ENCODE measurements at places on chromosomes 3 and 15.

DNA sequence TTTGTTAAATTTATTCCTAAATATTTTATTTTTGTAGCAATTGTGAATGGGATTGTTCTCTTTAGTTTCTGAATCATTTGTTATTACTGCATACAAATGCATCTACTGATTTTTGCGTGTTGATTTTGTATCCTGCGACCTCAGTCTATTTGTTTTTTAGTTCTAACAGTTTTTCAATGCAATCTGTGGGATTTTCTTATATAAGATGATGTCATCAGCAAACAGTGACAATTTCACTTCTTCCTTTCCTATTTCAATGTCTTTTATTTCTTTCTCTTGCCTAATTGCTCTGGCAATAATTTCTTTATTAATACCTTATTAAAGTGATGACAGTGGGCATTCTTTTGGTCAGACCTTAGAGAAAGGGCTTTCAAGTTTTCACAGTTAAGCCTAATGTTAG lies 48.0 kb upstream of the CBLB start:
- DNase-seq, result no peak

- DNase-seq, result no peak
Measured at GRCh38 chr15:73891328-73892315, 18.3 kb downstream of the TBC1D21 start.

DNA sequence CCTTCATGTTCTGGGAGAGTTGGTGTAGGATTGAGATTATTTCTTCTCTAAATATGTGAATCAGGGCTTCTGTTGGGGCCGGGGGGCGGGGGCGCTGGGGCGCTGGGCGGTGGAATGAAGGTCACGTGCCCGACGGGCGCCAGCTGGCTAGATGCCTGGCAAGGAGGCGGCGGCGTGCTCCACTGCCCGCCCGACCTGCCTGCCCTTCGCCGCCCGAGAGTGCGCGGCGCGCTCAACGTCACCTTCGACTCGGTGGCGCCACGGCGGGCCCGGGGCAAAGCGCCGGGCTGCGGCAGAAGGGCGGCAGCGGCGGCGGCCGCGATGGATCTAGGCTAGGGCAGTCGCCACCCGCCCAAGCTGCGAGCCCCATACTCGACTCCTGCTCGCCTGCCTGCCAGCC lies 47.0 kb upstream of the LHFPL4 start:
- no peak for DNase-seq

- no peak for DNase-seq
Measured at GRCh38 chr3:42654331-42655201, 1.1 kb downstream of the ZBTB47 start.

DNA sequence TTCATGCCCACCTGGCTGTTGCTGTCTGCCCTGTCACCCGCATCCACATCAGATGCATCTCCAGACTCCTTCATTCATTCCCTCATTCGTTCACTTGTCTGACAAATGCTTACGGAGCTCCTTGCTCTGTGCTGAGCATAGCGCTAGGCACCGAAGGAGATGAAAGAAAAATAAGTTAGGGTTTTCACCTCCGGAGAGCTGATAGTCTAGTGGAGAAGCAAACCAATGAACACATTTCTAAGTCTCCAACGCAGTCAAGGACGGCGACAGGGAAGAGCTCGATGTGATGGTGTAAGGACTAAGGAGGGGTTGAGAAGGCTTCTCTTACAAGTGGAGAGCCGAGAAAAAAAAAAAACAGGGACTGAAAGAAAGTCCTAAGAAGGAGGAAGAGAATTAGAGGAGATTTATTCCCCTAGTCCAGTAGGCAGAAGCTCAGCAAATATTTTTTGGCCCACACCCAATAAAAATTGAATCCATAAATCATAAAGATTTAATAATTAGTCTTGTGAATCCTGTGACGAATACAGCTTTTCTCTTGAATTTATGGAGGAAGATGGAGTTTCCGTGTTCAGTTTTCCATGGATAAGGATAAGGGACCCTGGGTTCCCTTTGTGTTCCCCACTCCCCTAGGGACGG lies 127.2 kb upstream of the DLG1 start:
- no peak for DNase-seq

GRCh38 chr15:68775671-68776476 lies 44.8 kb downstream of the ANP32A start:
- no peak for DNase-seq

- DNase-seq, result no peak
Measured at GRCh38 chr3:34107669-34108068, 309.2 kb downstream of the PDCD6IP start.
